Fibroblast of upper back skin (primary cell): ENCODE measurements at places on chromosomes 2 and 18.

GRCh38 chr2:42314892-42315468 lies 46.0 kb downstream of the COX7A2L start:
- peak; percentile 93 for DNase-seq

GRCh38 chr2:103448495-103448894 lies 686.7 kb downstream of the TMEM182 start:
- DNase-seq: no peak

- DNase-seq: no peak
Observed at GRCh38 chr18:79510731-79511241, 115.1 kb downstream of the NFATC1 start.

- peak; percentile 17 for DNase-seq
Observed at GRCh38 chr2:229201521-229201920, 69.6 kb downstream of the PID1 start.

DNA sequence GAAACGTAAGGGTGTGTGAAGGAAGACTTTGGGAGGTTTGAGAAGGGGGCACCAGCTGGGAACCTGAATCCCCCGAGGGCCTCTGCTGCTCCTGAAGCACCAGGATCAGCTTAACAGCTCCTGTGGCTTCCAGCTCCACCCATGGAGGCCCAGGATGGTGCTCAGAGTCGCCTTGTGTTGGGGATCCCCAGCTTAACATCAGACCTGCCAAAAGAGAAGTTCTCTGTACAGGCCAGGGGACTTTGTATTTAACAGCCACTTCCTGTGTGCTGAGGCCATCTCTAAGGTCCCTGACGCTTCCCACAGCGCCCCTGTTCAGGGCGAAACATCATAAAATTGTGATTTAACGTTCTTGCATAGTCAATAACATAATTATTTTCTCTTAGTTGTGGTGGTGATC lies 77.5 kb downstream of the NCK2 start:
- no peak for DNase-seq

DNA sequence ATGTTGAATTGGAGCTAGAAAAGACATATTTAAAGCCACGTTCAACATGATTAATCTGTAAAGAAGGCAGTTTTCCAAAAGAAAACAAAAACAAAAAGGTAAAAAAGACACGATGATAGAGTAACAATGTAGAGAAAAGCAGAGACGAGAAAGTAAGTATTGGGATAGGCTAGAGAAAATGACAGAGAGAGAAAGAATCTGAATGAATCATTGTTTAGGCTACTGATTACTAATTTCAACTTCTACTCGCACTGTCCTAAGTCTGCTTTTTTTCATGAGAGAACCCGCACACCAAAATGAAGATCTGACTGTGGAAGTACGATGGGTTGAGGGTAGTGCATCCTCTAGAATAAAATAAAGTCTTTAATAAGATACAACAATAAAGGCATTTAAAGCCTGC lies 1599.2 kb upstream of the TMEFF2 start:
- DNase-seq: peak; percentile 16

DNA sequence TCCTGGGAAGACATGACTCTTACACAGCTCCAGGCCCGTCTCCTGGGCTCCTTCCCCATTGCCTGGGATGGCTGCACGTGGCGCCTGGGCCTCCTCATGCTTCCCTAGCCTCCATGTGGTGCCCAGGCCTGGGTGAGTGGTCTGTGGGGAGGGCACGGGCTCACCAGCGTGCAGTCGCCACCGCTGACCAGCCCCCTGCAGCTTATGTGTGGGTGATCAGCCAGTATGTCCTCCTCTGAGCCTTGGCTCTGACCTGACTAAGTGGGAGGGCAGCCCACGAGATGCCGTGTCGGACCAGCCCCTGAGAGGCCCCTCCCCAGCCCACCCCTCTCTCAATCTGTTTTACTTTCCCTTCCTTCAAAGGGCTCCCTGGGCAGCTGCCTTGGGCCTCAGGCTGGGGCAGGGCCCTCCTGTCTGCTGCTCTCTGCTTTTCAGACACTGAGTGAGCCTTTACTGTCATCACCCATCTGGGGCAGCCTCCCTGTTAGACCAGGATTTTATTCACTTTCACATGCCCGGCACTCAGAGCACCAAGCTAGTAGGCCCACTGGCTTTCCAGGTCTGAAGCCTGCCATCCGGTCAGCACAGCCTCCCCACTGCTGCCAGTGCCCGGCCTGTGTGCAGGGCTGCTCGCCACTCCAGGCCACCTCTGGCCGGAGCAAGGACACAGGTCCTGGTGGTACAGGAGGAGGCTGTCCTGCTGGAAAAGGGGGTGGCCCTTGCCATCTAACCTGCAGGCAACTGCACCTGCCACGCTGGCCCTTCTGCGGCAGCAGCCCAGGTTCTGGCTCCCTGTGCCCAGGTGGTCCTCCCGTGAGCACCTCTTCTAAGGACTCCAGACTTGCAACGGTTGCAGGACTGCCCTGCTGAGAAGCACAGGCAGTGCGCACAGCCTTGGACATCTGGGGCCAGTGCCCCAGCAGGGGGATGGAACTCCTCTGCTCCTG lies 84.9 kb upstream of the HPCAL1 start:
- DNase-seq: peak; percentile 12

DNA sequence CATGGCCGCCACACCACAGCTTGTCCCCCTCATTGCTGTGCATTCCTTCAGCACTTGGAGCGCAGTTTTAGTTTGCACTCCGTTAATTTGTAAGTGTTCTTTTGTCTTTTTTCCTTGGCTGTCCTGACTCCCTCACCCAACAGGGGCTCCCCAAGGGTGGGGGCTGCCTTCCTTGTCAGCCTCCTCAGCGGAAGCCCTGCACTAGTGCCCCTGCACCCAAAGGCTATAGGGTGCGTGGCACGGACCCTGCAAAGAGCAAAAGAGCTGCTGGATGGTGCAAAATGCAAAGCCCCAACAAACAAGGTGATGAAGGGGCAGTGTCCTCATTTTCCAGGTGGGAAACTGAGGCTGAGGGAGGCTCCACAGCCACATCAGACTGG lies 46.8 kb downstream of the EMX1 start:
- DNase-seq: no peak

- DNase-seq: peak; percentile 77
Observed at GRCh38 chr2:111659361-111660333, 224.3 kb downstream of the ANAPC1 start.

- DNase-seq: peak; percentile 78
Observed at GRCh38 chr2:47771211-47771610, 11.7 kb upstream of the MSH6 start.

- DNase-seq: no peak
Observed at GRCh38 chr18:6248017-6248416, 166.7 kb downstream of the L3MBTL4 start.

DNA sequence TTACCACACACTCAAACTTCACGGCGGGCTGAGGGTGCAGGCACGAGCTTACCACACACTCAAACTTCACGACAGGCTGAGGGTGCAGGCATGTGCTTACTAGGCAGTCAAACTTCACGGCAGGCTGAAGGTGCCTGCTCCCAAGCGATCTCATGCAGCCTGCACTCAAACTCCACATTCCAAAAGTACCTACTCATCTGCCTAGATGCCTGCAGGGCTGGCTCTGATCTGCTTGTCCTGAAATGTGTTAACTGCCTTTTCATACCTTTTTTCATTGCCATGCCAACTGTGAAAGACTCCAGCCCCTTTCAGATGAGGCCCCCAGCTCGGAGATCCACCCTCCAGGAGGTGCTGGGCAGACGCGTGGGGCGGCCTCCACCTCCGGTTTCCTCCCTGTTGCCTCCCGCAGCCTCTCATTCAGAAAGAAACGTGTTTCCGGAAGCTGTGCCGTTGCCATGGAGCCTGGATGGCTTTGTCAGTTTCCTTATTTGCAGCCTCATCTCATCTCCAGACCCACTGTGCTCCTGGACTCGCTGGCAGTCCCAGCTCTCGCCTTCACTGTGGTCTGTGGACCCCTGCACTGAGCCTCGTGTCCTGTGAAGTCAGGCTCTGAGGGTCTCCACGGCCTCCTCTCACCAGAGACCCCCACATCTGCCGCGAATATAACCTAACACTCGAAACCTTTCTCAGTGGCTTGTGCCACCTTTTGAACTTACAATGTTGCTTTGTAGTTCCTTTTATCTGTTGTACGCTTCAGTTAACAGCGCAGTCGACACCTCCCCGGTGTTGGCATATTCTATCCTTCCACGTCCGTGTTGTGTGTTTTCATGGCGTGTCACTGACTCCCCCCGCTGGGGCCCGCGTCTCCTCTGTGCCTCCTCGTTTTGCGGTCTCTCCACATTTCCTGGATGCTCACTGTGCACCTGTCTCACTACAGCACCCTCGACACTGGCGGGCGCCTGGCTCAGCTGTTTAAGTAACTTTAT lies 106.1 kb upstream of the ALKAL2 start:
- peak; percentile 48 for DNase-seq

GRCh38 chr2:123448801-123449200 lies 576.3 kb upstream of the CNTNAP5 start:
- DNase-seq: peak; percentile 9

- peak; percentile 82 for DNase-seq
Observed at GRCh38 chr2:45993476-45993991, 303.7 kb upstream of the EPAS1 start.

- DNase-seq: no peak
Observed at GRCh38 chr2:65992198-65992554, 442.7 kb upstream of the MEIS1 start.

- no peak for DNase-seq
Observed at GRCh38 chr2:240463274-240463865, 27.9 kb downstream of the GPC1 start.

- peak; percentile 84 for DNase-seq
Observed at GRCh38 chr2:99648178-99648844, 158.5 kb upstream of the REV1 start.

GRCh38 chr18:50722311-50722710 lies 97.5 kb downstream of the MRO start:
- no peak for DNase-seq

DNA sequence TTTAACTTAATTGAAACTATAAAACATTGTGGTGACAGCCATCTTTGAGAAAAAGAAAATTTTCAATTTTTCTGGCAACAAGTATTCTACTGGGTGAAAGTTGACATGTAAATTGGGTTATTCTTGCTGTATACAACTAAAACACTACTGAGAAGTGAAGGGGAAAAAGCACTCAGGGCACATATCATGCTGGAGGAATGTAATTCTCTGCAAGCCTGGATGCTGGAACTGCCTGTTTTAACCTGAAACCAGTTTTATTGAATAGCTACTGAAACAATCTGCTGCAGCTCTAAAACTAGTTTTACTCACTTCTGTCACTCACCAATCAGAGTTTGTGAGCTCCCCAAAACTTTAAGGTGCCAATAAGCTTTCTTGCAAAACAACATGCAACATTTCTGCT lies 1136.0 kb downstream of the LRP1B start:
- DNase-seq: no peak

- no peak for DNase-seq
Observed at GRCh38 chr2:7057865-7058400, 140.7 kb downstream of the RNF144A start.

DNA sequence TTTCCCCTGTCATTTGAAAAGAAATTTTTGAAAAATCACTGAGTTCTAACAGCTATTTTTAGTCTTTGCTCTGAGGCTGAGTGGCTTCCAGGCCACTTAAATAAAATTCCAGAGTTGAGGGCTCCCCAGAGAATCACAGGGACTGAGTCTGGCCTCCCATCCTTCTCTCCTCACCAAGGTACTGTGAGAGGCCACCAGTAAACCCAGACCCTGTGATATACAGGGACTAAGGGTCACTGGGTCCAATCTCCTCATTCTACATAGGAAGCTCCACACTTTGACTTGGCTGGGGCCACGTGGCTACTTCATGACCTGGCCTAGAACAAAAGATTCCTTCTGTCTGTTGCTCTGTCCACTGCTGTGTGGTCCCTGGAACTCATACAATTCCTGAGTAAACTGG lies 123.2 kb upstream of the CDCA7 start:
- DNase-seq: no peak

GRCh38 chr2:104853534-104854497 lies at the start of gene POU3F3:
Gene POU3F3, plus strand, starts transcription at chr2:104854115. Its CDS starts 1,396 bp downstream, at chr2:104855511.
- DNase-seq: peak; percentile 75

DNA sequence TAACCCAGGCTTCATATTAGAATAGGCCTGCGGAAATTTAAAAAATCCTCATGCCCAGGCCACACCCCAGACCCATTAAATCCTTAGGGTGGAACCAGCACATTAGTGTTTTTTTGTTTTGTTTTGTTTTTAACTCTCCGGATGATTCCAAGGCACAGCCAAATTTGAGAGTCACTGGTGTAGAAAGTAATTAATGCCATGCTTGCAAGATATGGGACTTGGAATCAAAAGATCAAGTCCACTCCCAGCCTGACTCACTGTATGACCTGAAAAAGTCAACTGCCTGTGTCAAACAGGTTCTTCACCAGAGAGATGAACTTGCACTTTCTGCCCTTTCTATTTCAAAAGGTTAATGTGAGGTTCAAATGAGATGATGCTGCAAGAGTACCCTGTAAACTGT lies 310.3 kb upstream of the LYPD1 start:
- DNase-seq: no peak

- DNase-seq: no peak
Observed at GRCh38 chr2:2557475-2557874, 226.4 kb upstream of the MYT1L start.

DNA sequence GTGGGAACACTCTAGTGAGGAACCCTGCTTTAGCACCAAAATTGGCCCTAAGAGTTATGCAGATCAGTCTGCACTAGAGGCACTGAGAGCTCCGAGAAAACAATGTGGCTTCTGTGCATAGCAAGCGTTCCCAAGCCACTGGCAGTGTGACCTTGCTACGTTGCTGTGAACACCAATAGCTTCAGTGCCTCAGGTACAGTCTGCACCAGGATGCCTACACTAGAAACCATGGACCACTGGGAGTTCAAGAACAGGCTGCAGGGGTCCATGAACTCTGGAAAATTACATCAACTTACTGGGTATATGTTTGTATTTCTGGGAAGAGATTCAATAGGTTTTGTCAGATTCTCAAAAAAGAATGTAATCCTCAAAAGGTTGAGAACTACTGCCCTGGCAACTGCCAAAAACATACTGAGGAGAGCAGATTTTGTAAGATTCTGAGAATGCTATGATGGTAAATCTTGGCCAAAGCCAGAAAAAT lies 18.3 kb upstream of the SP3 start:
- DNase-seq: peak; percentile 52

DNA sequence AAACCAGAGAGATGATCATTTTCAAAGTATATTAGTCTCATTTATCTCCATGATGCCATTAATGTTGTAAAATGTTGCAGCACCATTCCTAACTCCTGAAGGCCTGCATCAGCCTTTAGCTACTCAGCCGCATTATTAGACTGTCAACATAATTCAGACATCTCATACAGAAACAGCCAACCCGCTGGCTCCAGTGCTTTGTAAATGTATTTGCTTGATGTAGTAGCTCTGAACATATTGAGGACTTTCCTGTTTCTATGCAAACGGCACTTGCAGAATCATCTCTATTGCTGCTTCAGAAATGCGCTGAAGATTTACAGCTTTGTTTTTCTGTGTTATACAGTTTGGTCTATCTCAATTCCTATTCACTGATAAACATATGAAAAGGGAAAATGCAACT lies 372.2 kb downstream of the DSEL start:
- no peak for DNase-seq
